ENCODE measurements at places on chromosomes 13 and 19.

DNA sequence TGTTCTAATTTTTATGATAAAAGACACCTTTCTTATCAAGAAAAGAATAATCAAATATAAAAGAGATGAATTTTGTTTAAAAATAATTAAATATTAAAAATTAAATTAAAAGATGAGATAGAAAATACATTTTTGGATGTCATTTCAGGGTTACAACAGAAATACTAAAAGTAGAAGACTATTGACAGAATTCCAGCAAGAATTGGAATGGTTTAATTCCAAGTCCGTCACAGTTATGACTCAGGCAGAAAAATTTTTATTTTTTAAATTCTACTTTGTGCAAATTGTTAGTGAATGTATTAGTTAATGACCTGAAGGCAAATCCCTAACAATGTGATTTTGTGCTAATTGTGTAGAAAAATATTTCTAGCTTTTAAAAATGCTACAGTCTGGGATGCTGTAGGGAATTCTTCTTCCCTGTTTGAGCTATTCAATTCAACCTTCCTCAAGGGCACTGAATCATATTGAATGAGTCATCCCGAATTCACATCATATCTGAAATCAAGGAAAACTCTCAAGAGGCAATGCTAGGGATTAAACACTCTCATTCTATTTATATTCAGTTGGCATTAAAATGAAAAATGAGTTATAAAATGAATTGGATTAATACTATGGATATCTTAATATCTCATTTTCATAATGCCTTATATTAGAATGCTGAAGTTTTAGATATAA is 633.5 kb upstream of the ATXN8OS start:
- DNase-seq, result no peak

DNA sequence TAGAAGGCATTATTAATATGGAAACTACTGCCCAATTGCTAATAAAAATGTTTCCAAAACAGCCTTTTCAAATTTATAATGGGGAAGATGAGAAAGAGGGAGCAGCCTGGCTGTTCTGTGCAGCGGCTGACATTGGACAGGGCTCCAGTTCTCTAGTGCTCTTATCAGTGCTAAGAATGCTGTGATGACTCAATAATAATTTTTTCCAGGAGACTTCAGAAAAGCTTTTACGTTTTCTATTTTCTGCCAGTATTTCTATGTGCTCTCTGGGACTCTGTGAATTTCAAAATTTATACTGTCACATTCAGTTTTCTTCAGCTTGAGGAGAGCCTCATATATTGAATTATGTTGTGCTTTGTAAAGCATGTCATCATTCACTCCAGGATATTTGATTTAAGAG is 209.6 kb downstream of the VWA8 start:
- no peak for DNase-seq

DNA sequence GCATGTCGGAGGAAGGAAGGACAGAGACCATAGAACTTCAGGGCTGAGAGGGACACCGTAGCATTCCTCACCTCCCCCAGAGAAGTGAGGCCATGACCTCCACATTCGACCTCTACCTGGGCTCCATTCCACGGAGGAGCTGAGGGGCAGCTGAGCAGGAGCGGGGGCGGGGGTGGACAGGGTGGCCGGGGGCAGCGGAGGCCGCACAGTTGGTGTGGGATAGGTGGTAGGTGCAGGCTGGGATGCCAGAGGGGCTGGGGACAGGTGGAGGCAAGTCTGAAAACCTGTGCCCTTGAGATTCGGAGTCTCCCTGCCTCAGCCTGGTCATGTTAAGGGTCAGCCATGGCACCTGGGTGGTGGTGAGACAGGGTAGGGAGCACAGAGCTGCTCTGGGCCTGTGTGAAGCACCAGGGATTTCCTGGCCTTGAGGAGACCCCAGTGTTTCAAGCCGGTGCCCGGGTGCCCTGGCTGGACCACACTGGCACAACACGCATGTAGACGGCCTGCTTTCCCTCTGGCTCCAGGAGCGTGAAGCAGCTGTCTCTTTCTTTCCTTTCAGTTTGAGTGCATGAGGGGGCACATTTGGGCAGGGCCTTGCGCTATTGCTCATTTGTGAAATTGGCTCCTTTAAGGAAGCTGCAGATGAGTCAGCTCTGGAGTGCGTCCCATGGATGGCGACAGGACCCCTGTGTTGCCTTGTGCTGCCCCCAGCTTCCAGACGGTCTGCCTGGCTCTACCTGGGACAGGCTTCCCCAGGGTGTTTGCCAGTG is 51.8 kb downstream of the TSSK6 start:
- DNase-seq, result no peak

DNA sequence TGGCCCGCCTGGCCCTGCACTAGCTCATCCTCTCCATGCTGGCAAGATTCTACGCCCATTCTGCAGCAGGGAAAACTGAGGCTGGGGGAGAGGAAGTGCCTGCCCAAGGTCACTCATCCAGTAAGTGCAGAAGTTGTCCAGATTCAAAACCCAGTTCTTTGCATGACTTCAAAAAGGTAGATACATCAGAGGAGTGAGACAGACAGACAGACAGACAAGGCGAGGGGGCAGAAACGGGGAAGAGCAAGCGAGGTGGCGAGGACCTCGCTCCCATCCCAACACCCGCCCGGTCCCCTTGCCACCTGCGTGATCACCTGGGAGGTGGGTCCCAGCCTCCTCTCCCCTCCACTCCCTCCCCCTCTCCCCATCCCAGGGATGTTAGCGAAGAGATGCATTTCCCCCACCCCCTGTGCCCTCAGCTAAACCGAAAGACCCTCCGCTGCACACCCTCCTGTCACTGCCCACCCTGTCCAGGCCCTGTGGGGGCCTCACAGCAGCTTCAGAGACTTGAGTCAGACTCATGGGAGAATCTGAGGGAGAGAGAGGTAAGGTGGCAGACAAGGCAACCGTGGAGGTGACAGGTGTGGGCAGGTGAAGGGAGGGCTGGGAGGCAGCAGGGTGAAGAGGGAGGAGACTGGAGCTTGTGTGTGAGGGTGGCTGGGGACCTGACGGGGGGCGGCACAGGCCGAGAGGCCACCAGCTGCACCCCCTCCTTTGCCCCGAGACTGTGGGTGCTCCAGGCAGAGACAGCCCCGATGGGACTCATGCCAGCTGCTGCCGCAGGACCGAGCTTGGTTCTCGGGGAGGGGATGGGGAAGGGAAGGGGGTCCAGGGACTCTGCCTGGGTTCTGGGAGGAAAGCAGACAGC is 18.9 kb downstream of the LRRC4B start:
- no peak for DNase-seq

GRCh38 chr13:20901668-20902437 is 693 bp downstream of the XPO4 start:
- no peak for DNase-seq

Data from smooth muscle cell of the brain vasculature (primary cell).